Glutamatergic neuron (in vitro differentiated cells): ENCODE measurements at places on chromosomes 2 and 18. TPM values are rescaled to one million over a fixed set of nuclear protein-coding genes. Genes with fewer than 3 reads are reported as not detected.

GRCh38 chr2:30686000-30686399, 121.2 kb downstream of the CAPN13 start:
- no peaks in the 10 kb centered on the region for H3K27me3 ChIP-seq
- H3K4me1 ChIP-seq: peaks cover 9% of the 10 kb centered on the region
- H3K27ac ChIP-seq: no peak overlapping the region
- no peaks in the 10 kb centered on the region for H3K36me3 ChIP-seq
- no peak for DNase-seq

GRCh38 chr2:176997074-176997791, 215.4 kb upstream of the HNRNPA3 start:
- no peak overlapping the region for H3K27ac ChIP-seq
- no peaks in the 10 kb centered on the region for H3K36me3 ChIP-seq
- no peak for DNase-seq
- no peaks in the 10 kb centered on the region for H3K4me1 ChIP-seq
- no peak overlapping the region for H3K4me3 ChIP-seq

GRCh38 chr18:56575819-56576663, 62.4 kb downstream of the TXNL1 start:
- H3K36me3 ChIP-seq: peaks cover 7% of the 10 kb centered on the region
- no peak for DNase-seq
- peaks cover 3% of the 10 kb centered on the region for H3K4me1 ChIP-seq
- no peak overlapping the region for H3K27ac ChIP-seq

GRCh38 chr2:10297959-10298531, 4.7 kb upstream of the HPCAL1 start:
- H3K4me1 ChIP-seq: no peaks in the 10 kb centered on the region
- H3K27ac ChIP-seq: no peak overlapping the region
- peaks cover 9% of the 10 kb centered on the region for H3K36me3 ChIP-seq
- no peak for DNase-seq
- H3K27me3 ChIP-seq: peaks cover 3% of the 10 kb centered on the region

SLC5A7 gene
- 0.27 TPM for total RNA-seq

DNA sequence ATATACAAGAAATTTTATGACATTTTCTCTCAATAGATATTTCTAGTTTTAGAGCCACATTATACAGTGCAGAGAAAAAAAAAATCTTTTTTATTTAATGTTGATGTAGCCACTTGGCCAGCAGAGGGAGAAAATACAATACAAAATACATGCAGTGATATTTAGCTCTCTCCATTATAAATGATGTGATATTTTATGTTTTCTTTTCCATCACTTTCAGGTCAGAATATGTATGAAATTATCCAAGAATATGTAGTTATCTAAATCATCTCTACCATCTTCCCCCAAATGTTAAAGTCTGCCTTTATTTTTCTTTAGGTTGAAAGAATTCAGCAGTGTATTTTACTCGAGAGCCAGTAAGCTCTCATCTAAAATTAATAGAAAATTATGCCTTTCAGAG, 533.6 kb upstream of the FSHR start:
- no peaks in the 10 kb centered on the region for H3K4me1 ChIP-seq
- peaks cover 4% of the 10 kb centered on the region for H3K36me3 ChIP-seq
- no peak overlapping the region for H3K27ac ChIP-seq
- no peak for DNase-seq
- H3K4me3 ChIP-seq: no peak overlapping the region
